Aortic smooth muscle cell (primary cell): ENCODE measurements at places on chromosomes 6 and 20. TPM values are rescaled to one million over a fixed set of nuclear protein-coding genes. Genes with fewer than 3 reads are reported as not detected.

Gene ADGRF5
- total RNA-seq: 1.1 and 1.3 TPM in 2 replicates

Gene OR2J3
- total RNA-seq: not detected in 2 replicates

Gene POU3F2
- total RNA-seq: under 0.01 TPM in 1 of 2 replicates, not detected in the other

Gene ADGRB3
- total RNA-seq: 1.4 and 2.9 TPM in 2 replicates
